ENCODE measurements at places on chromosomes 6 and 20.
A peak's percentile ranks its signal among the peaks of the same experiment; 100 is the strongest.

- no peak for DNase-seq
Measured at GRCh38 chr6:48144021-48144420, 33.0 kb upstream of the PTCHD4 start.

GRCh38 chr6:38245295-38245694 lies 394.4 kb downstream of the BTBD9 start:
- DNase-seq, result no peak

GRCh38 chr6:166540631-166541331 lies 45.7 kb downstream of the RAMACL start:
- DNase-seq, result peak; percentile 19

GRCh38 chr6:74879976-74880375 lies 325.9 kb downstream of the COL12A1 start:
- no peak for DNase-seq

GRCh38 chr6:162591517-162591916 lies 136.0 kb downstream of the PRKN start:
- DNase-seq, result no peak

DNA sequence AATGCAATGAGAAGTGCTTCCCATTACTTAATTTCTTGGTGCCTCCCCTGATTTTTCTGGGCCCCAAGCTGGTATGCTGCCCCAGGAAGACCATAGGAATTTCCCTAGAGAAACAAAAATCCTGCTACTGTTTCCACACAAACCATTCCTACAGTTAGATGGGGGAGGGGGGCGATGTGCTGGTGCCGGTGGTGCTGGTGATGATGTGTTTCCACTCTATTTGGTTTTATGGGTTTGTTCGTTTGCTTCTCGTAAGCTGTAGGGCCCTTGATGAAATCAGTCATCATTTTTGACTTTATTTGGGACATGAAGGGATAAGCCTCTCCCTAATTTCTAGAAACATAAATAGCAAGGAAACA lies 105.1 kb downstream of the MKKS start:
- no peak for DNase-seq

DNA sequence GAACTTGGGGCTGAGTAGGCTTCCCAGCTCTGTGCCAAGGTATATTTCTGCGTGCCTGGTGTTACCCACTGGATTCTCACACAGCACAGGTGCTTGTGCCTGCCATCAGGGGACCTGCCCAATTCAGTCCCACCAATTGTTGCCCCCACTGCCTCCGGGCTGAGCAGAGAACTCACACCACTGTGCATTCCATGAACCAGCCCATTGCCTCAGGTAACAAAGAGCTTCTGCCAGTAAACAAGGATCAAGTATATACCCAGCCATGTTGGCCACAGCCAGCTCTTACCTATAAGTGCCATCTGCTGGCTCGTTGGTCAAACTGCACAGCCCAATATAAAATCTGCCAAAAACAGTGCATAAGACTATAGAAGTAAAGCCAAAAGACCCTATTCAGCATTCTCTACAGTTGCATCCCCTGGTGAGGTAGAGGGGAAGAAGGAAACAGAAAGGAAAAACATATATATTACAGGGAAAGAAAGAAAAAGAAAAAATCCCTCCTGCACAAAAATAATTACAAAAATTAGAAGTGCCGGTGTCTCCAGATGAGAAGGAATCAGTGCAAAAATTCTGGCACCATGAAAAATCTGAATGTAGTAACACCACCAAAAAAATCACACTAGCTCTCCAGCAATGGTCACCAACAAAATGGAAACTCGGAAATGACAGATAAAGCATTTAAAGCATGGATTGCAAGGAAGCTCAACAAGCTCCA lies 241.4 kb downstream of the IBTK start:
- no peak for DNase-seq

- no peak for DNase-seq
Measured at GRCh38 chr6:110366256-110366655, 8.1 kb upstream of the METTL24 start.

DNA sequence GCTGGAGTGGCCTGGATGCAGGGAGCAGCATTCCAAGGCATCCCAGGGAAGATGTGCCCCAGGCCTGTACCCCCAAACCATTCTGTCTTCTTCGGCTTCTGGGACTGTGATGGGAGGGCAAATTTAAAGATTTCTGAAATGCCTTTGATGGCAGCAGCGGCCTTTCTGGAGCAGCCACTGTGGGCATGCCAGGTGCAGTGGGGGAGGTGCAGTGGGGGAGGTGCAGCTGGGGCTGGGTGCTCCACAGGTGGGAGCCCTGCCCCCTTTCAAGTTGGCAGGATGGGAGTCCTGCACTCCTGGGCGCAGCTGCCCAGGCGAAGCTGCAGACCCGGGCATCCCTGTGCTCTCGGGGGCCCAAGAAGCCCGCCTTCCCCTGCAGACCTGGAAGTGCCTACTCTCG lies 293.5 kb upstream of the MOCS1 start:
- no peak for DNase-seq

DNA sequence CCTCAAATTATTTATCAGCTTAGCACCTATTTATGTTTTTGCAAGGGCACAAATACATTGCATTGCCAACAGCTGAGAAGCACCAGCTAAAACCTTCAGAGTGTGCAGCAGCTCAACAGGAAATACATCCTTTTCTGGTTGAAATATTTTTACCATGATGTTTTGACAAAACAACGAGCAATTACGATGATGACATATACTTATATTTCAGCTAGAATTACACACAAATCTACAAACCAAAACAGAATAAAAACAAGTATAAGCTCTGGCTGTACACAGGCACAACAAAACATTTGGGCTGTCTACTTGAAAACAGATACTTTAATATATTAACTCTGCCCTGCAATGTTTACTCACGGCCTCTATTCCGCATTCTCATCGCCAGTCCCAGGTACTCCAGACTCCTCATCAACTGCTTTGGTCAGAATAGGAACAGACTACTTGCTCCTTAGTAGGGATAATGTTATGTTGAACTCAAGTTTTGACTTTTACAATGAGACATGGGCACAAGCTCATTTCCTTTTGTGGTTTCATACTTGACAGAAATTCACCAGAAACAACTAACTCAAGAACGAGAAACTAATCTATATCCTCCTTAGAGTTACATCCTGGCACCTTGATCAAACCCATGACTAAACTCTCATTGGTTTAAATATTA lies 377.6 kb downstream of the ESR1 start:
- no peak for DNase-seq
